ENCODE measurements at places on chromosomes 7 and 10.

GRCh38 chr7:22166928-22167327, 190.0 kb downstream of the RAPGEF5 start:
- no peak for DNase-seq

DNA sequence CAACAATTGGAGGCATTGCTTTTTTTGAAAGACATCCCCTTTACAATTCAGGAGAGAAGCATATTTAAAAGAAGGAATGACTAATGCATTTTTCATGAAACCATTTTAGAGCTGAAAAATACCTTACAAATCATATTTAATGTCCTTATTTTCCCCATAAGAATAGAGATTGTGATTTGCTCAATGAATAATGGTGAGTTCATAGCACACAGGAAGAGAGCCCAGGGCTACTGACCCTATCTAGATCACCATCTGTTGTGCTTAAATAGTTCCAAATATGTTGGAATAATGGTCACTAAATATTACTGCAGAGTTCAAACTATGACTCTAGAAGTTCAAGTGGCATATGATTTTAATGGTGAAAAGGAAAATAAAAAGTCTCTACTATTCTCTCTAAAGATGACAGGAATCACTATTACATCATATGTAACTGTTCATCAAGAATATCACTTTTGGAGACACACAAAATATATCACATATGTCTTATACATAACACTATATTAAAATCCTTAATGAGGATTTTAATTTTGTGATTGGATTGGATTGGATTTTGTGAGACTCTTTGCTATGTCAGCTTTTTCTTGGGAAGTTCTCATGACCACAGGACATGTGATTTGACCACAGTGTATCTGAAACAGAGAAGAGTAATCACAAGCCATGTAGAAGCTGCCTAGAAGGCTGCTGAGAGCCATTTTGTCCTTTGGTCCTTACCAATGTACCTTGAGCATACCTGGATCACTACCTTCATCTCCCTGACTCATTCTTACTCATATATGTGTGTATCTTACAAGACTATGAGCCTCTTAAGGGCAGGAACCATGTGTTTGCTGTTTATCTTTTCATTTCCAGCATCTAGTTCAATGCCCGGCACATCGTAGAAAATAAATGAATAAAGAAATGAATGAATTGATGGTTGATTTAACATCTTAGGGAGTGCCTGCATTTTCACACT, 26.4 kb downstream of the SLC16A9 start:
- no peak for DNase-seq

DNA sequence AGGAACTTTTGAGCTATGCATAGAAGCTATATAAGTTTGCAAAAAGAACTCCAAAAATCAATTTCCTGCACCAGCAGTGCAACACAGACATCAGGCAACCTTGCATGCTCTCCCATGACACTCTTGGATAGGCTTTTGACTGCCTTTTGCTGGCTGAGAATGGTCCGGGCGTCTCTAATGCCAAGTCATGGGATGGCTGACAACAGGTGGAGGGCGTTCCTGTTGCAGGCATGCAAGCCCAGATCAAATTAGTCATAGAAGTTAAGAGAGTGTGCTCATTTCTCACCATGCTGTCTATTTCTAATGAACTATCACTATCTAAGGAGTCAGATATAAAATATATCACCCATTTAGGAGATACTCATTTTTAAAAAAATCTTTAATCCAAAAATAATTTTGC, 8.4 kb downstream of the PLCE1 start:
- no peak for DNase-seq

- DNase-seq: no peak
Measured at GRCh38 chr7:80591654-80592053, 46.8 kb upstream of the CD36 start.

GRCh38 chr10:106436123-106436715, 728.3 kb downstream of the SORCS1 start:
- DNase-seq: no peak

GRCh38 chr10:109835257-109835656, 88.1 kb downstream of the XPNPEP1 start:
- no peak for DNase-seq

- DNase-seq: no peak
Measured at GRCh38 chr7:35761871-35762677, 38.8 kb upstream of the SEPTIN7 start.

DNA sequence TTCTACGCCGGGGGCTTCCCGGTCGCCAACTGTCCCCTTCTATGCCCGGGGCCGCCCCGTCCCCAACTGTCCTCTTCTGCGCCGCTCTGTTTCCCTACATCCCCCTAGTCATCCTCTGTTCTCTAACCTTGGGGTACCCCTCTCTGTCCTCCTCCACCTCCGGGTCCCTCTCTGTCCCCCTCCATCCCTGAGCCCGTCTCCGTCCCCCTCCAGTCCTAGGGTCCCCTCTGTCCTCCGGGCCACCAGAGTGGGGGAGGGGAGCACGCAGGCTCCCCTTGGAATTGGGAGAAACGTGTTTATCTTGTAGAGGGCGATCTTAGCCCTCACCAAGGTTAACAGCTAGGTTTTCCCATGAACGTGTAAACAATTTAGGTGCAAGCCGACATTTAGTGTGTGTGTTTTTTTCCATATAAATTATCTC, 852 bp upstream of the KLF6 start:
- no peak for DNase-seq

GRCh38 chr10:4678951-4679671, 146.9 kb upstream of the AKR1E2 start:
- DNase-seq: no peak

GRCh38 chr10:120701381-120701780, 149.8 kb upstream of the WDR11 start:
- no peak for DNase-seq

- DNase-seq: no peak
Measured at GRCh38 chr10:53025172-53025711, 252.7 kb upstream of the MBL2 start.

DNA sequence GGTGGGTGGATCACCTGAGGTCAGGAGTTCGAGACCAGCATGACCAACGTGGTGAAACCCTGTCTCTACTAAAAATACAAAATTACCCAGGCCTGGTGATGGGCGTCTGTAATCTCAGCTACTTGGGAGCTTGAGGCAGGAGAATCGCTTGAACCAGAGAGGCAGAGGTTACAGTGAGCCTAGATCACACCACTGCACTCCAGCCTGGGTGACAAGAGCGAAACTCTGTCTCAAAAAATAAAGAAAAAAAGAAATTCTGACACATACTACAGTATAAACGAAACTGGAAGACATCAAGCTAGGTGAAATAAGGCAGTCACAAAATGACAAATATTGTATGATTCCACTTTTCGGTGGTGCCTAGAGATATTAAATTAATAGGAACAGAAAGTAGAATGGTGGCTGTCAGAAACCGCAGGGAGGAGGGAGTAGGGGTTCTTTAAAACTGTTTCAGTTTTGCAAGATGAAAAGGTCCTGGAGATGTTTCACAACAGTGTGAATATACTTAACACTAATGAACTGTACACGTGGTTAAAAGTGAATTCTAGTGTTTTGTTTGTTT, 23.2 kb downstream of the PILRA start:
- DNase-seq: no peak

- DNase-seq: no peak
Measured at GRCh38 chr7:107027208-107027607, 17.3 kb upstream of the PRKAR2B start.

DNA sequence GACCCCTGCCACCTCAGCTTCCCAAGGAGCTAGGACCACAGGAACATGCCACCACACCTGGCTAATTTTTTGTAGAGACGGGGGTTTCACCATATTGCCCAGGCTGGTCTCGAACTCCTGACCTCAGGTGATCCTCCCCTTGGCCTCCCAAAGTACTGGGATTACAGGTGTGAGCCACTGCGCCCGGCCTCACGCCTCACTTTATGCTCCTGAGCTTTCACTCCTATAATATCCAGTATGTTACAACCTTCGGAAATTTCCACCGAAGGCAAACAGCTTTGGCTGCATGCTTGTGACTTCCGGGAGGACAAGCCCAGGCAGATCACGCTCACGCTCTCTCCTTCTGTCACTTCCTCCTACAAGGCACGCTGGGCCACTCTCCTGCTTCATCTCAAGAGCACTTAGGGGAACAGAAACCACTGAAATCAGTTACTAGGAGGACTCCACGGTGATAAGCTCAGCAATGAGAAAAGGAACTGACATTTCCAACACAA, 4.4 kb upstream of the MAD1L1 start:
- no peak for DNase-seq

- DNase-seq: no peak
Measured at GRCh38 chr7:48660306-48660870, 264.0 kb upstream of the CDC14C start.

DNA sequence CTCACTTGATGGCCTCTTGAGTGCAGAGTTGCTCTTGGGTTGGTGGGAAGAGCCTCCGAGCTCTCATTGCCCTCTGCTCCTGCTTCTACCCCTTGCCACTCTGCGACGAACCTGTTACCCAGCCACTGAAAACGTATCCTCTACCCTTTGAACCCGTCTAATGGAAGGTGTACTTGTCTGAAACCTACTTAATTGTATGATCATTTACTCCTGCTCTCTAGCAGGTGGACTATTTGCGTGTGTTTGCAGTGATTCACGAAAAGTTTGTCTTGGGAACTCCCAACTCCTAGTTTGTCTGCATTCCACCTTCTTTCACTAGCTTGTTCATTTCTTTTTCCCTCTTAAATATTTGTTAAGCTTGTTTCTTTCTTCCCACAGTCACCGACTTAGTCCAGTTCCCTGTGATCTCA, 503 bp downstream of the CROT start:
- no peak for DNase-seq

- DNase-seq: no peak
Measured at GRCh38 chr7:90916319-90916718, 320.2 kb downstream of the CDK14 start.

DNA sequence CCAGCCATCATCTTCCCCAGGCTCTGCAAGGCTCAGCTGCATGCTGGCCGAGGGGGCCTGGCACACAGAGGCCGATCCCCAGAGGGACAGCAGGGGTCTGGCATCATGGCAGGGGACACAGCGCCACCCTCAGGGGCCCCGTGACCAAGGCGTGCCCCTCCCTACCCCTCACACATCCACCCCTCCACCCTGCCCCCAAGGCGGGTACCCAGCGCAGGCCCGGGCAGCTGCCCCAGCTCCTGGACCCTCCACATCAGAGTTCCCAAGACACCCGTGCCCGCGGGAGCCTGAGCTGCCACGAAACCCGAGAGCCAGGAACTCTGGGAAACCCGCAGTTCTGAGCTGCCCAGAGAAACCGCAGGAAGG, 46.5 kb upstream of the TNRC18 start:
- no peak for DNase-seq

GRCh38 chr7:77697535-77697831, 1.2 kb downstream of the RSBN1L start:
- DNase-seq: no peak

DNA sequence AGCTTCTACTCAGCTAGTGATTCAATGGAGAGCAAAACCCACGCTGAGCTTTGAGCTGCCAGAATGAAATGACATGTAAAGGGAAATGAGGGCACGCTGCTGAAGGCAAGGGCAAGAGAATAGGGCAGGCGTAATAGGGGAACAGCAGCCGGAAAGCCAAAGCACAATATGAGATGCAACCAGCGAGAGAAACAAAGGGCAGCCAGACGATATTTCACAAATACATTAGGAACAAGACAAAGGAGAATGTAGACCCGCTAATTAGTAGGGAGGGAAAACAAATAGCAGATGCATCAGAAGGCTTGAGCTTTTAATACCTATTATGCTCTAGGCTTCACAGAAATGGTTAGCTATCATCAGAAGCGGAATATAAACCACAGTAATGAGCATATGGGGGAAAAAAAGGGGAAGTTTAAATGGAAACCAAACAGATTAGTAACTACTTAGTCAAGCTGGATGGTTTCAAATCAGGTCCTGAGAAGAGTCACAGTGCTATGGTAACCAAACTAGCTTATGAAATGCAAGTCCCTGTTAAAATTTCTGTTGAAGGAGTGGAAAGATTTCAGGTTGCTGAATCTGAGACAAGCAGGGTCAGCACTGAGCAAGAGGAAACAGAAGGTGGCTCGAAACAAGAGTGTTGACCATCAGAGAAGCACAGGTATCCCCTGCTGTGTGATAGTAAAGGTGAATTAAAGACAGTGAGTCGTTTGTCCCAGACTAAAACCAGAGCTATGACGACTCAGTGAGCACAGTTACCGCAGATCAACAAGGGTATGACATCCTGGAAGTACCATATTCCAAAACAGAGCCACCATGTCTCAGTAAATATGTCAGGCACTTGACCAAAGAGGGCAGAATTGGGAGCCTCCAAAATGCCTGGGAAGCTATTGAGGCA, 496.9 kb upstream of the CELF2 start:
- DNase-seq: no peak

DNA sequence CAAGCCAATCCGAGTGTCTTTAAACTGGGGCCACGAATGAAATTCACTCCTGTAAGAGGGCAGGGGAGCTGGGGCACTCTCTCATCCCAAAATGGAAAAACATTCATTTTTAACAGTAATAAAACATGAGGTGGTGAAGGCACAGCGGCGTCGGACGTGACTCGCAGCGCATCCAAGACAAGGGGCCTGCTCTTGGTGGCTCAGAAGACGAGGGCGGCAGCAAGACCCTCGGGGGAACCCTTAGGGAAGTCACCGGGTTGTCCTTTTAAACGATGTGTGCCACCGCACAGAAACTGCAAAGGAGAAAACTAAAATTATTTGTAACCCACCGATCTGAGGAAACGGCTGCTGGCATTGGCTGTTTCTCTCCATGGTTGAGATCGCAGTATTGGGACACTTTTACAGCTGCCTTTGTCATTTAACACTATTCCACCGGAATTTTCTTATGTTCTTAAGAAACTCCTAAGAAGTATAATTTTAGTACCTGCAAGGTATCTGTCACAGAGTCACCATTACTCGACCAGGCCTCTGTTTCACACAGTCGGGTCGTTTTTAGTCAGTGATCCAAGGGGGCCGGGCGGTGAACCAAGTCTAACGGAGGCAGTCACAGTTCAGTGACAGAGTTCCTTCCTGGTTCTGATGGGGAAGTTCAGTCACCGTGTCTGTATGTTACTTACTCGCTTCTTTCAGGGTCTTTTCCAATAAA, 159.3 kb downstream of the PTPRN2 start:
- no peak for DNase-seq

GRCh38 chr10:133230044-133230361, at the start of gene UTF1:
Gene UTF1 (plus strand): TSS chr10:133230217. CDS start chr10:133230289, 72 bp downstream.
- no peak for DNase-seq

GRCh38 chr10:4643471-4643870, 182.5 kb upstream of the AKR1E2 start:
- no peak for DNase-seq

- no peak for DNase-seq
Measured at GRCh38 chr7:121513105-121513504, 117.0 kb upstream of the FAM3C start.

GRCh38 chr7:78472519-78472918, 673.9 kb downstream of the PHTF2 start:
- DNase-seq: no peak

- no peak for DNase-seq
Measured at GRCh38 chr7:6170571-6171531, 101.6 kb downstream of the CYTH3 start.

DNA sequence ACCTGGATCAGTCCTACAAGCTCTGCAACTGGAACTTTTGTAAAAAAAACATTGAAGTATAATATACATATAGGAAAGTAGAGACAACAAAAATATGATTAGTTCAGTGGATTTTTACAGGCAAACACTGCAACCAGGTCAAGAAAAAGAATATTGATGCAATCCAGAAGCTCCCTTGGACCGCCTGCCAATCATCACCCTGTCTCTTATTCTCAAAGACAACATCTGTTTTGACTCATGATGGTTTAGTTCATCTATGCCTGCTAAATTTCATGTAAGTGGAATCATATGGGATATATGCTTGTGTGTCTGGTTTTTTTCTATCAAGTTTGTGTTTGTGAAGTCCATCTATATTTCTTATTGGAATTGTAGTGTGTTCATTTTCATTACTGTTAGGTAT, 7.7 kb upstream of the HYCC1 start:
- no peak for DNase-seq

GRCh38 chr7:729140-730000, 2.3 kb upstream of the PRKAR1B start:
- no peak for DNase-seq
